Ovary (tissue), 10 donors: ENCODE measurements at places on chromosomes 2 and 18. TPM values are rescaled to one million over a fixed set of nuclear protein-coding genes. Genes with fewer than 3 reads are reported as not detected.

The MAP2 gene
- total RNA-seq: 6.3 TPM

The FSHR gene
- 2.4 TPM for total RNA-seq

The MAP4K3 gene
- 96.4 TPM for total RNA-seq

The SLC11A1 gene
- 8.7 TPM for total RNA-seq

The IL36A gene
- total RNA-seq: not detected

The SERPINB3 gene
- not detected for total RNA-seq

The MROH2A gene
- total RNA-seq: not detected

The ABHD1 gene
- not detected for total RNA-seq

The ZSWIM2 gene
- total RNA-seq: not detected

The ADAM23 gene
- total RNA-seq: 1.5 TPM

The ANKRD62 gene
- not detected for total RNA-seq

The ACOXL gene
- total RNA-seq: 0.24 TPM

The SLC4A5 gene
- total RNA-seq: 4.8 TPM

The CRYGD gene
- total RNA-seq: 1.5 TPM

The LIMS1 gene
- 36.2 TPM for total RNA-seq

The HNMT gene
- total RNA-seq: 62.3 TPM

The CD8B2 gene
- total RNA-seq: not detected

The POTEF gene
- not detected for total RNA-seq

The SH3BP4 gene
- total RNA-seq: 44.9 TPM

The TBC1D8 gene
- total RNA-seq: 18.9 TPM

The C18orf54 gene
- total RNA-seq: 2.1 TPM

The TMEM182 gene
- total RNA-seq: 2.3 TPM

The C2orf66 gene
- total RNA-seq: not detected

The DNAJC10 gene
- 68.4 TPM for total RNA-seq

The CHPF gene
- 146 TPM for total RNA-seq

The LINC00305 gene
- total RNA-seq: not detected

The EFEMP1 gene
- total RNA-seq: 246 TPM

The CNDP1 gene
- 0.13 TPM for total RNA-seq

The SULT1C4 gene
- total RNA-seq: 14.2 TPM

The SOWAHC gene
- total RNA-seq: 18.7 TPM

The GTF3C2 gene
- total RNA-seq: 33.0 TPM

The ARHGAP28 gene
- 19.3 TPM for total RNA-seq

The PFN4 gene
- total RNA-seq: 0.61 TPM

The LTBP1 gene
- 58.1 TPM for total RNA-seq

The ITGB6 gene
- total RNA-seq: not detected

The BOK gene
- total RNA-seq: 19.2 TPM
